ENCODE measurements at places on chromosomes 4 and X. TPM values are rescaled to one million over a fixed set of nuclear protein-coding genes. Genes with fewer than 3 reads are reported as not detected.
A peak's percentile ranks its signal among the peaks of the same experiment; 100 is the strongest.

- DNase-seq: no peak
These were observed 61.2 kb downstream of the FHDC1 start for GRCh38 chr4:152997288-152997687.

DNA sequence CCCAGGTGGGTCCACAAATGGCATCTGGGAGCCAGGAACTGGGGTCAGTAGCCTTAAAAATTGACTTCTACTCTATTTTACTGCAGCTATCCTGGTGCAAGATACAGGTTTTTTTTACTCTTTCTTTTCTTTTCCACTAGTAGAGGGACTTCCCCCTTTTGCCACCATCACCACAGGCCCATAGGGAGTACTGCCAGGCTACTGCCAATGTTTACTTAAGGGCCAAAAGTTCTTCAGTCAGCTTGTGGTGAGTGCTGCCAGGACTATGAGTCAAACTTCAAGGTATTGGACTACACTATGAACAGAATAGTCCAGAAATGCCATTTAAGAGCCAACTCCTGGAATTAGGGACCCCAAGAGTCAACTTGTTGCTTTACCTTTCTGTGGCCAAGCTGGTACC, 94.7 kb downstream of the EDA2R start:
- DNase-seq: no peak

DNA sequence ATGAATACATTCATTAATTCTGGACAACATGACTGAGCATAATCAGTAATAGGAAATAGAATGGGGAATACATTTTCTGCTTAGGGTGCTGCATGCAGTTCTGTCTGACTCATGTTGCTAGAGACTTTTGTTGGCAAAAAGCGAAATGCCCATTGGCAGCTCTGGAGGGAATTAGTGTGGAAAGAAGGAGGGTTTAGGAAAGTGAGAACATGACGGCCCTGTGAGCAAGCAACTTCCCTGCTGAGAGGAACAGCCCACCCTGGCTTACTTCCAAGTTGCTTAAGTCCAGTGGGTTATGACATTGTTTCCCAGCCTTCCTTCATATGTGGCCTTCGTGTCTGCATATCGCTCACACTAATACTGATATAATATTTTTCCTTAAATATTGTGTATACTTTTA, 13.8 kb downstream of the MAD2L1 start:
- no peak for DNase-seq

DNA sequence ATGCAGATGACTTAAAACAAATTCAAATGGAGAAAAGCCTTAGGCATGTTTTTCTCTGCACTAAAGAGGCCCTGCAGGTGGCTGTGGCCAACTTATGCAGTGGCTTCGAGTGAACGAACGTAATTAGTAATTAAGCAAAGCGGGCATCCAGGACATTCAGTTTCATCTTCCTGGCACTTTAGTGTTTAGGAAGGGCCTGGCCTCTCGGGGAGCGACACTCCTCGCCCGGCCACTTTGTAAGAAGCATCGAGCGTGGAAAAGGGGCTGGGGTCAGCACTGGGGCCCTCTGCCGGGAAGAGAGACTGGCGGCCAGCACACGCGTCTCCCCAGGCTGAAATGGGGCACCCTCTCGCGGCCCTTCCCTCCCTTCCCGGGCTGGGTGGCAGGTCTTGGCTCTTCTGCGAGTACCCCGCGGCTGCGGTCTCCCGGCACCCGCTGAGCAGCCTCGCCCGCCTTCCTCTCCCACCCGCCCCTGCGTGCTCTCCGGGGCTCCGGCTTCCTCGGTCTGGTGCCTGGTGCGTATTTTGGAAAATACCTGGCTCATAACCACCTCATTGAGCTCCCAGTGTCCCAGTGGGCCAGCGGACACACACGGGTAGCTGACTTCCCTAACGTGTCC, 677 bp upstream of the CYP4V2 start:
- peak; percentile 46 for DNase-seq

GRCh38 chr4:8291701-8292477, 22.3 kb downstream of the HTRA3 start:
- DNase-seq: no peak

- no peak for DNase-seq
These were observed 52.8 kb downstream of the SPRY1 start for GRCh38 chr4:123449362-123449761.

- DNase-seq: peak; percentile 6
These were observed 7.3 kb upstream of the JAKMIP1 start for GRCh38 chr4:6207602-6208001.

- DNase-seq: no peak
These were observed 61.6 kb upstream of the SPP1 start for GRCh38 chr4:87913896-87914295.

GRCh38 chr4:14615671-14616070, 386.6 kb upstream of the CPEB2 start:
- no peak for DNase-seq

- DNase-seq: no peak
These were observed 23.3 kb upstream of the LAMTOR3 start for GRCh38 chr4:99917575-99917974.

DNA sequence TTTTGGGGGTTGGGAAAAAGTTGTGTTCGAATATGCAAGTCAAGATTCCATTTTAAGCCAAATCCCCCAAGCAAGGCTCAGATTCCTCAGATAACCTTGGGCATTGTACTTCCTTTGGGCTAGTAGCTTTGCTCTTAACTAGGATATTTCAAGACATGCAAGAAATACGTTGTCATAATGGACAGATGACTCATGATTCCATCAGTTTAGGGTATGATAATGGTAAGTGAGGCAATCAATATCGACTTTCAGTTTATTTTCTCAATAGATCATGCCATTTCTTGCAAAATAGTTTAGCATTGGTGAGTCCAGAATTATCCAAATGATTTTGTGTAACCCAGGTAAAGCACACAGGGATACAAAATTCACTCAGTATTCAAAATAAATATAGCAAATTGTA, 25.4 kb downstream of the CFAP299 start:
- DNase-seq: no peak

GRCh38 chrX:47169273-47169672, 24.3 kb downstream of the RBM10 start:
- DNase-seq: no peak

DNA sequence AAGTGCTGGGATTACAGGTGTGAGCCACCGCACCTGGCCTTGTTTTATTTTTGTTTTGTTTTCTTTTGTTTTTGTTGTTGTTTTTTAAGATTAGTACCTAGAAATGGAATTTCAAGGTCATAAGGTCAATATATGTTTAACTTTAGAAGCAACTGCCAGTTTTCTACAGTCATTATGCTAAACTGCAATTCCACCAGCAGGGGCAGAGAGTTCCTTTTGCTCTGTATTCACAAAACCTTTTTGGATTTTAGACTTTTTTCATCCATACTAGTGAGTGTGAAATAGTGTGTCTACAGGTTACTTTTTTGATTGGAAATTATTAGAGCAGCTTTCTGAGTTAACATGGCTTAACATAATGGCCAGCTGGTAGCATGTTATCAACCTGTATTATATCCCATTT, 580.6 kb downstream of the TRIML1 start:
- no peak for DNase-seq

GRCh38 chrX:107676559-107677378, 48.5 kb downstream of the PRPS1 start:
- peak; percentile 80 for DNase-seq

GRCh38 chrX:123648028-123648810, 84.6 kb downstream of the THOC2 start:
- DNase-seq: peak; percentile 14

GRCh38 chr4:112648263-112649054, 11.5 kb downstream of the LARP7 start:
- DNase-seq: no peak

DNA sequence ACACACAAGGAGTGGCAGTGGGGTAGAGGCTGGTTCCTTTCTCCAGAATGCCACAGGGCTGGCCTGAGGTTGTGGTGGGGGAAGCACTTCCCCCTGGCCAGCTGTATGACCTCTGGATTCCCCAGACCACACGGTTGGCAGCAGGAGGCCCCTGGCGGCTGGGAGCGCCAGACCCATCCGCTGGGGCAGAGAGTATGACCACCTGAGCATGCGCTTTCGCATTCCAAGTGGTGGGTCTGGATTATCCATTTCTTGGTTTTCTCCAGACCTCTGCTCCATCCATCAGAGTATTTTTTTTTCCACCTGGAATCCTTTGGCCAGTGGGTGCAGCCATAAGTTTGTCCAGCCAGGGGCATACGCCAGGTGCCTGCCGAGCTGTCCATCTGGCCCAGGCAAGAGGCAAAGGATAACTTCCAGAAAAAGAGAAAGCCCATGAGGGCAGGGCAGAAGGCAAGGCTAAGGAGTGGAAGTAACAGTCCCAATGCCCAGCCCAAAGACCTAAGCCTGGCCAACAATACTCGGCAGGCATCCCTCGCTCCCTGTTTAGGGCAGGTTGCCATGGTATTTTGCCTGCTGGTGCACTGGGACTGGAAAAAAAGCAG, 39.3 kb downstream of the NHSL2 start:
- no peak for DNase-seq

- no peak for DNase-seq
These were observed 167.4 kb downstream of the COL4A6 start for GRCh38 chrX:108270739-108271396.

DNA sequence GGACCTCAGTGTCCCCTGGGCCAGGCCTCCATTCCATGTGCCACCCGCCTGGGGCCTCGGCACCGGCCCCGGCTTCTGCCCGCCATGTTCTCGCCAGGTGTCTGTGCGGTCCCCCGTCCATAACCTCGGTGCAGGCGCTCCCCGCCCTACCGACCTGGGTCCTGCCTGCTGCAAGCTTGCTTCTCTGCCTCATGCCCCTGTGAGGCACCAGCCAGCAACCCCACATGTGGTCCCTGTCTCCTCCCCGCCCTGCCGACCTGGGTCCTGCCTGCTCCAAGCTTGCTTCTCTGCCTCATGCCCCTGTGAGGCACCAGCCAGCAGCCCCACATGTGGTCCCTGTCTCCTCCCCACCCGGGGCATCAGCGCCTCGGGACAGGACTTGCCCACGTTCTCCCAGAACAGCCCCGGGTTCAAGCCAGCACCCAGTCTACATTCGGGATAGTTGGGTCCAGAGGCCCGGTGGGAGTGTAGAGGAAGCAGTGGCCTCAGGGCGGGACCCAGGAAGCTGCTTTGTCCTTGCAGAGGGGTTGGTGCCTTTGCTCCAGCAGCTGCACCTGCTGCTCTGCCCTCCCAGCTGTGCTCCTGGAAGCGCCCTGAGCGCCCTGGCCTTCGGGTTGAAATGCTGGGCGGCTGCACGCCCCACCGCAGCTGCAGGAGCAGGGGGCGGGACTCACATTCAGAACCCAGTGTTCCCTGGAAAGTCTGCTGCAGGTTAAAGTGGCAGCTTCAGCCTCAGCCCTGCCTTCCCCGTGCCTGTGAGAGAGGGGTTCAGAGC, 20.1 kb upstream of the UVSSA start:
- DNase-seq: no peak

- no peak for DNase-seq
These were observed 150.2 kb downstream of the RRAGB start for GRCh38 chrX:55867708-55868107.

DNA sequence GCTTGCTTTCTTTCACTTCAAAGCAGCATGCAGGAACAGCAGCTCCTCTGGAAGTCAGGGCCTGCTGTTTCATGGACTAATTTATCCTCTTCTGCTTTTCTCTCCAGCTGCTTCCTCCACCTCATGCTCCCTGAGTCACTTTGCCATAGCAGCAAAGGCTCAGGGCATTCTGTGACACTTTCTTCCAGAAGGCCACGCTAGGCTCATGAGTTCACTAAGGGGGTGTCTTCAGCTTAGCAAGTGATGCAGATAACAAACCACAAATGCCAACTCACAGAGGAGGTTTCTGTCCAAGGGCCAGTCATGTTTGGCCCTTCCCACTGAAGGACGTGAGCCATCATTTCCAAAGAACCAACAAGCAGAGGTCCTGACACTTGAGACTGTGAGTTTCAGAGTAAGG, 200.2 kb downstream of the ADGRA3 start:
- DNase-seq: no peak

GRCh38 chr4:6943012-6943884, 33.6 kb downstream of the TBC1D14 start:
- no peak for DNase-seq

GRCh38 chrX:136376713-136377112, 76.0 kb downstream of the ADGRG4 start:
- no peak for DNase-seq

GRCh38 chr4:159414305-159414704, 311.4 kb downstream of the RAPGEF2 start:
- DNase-seq: no peak

GRCh38 chr4:41200486-41201017, 13.8 kb downstream of the APBB2 start:
- no peak for DNase-seq

DNA sequence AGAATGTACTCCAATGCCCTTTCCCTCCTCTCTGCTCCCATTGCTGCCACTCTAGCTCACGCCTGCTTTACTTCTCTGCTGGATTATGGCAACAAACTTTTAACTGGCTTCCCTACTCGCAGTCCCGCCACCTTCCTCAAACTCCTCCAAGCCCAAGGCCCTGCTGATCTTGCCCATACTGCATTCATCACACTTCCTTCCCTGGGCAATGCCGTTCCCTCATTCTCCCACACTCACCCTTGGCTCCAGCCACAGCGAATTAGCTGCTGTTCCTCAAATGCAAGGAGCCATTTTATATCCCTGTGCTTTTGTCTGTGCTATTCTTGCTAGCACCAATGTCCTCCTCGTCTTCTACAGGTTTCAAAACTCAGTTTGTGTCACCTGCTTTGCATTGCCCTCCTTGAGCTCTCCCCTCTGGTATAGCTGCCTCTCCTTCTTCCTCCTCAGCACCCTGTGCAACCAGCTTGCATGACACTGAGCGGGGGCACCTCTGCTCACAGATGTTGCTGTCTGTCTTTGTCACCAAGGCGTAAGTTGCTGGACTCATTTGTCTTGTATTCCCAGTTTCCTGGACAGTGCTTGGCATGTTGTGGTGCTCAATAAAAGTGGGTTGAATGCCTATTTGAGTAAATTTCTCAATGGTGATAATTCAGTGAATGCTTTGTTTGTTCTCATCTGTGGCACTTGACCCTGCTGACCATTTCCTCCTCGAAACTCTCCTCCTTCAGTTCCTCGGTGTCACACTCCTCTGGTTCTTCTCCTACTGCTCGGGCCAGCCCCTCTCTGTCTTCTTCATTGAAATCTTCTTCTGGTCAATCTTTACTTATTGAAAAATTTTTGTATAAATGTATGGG, 22.4 kb upstream of the MGST2 start:
- DNase-seq: no peak

GRCh38 chr4:66974665-66975064, 570.6 kb downstream of the CENPC start:
- DNase-seq: no peak

- DNase-seq: no peak
These were observed 10.0 kb upstream of the HAND2 start for GRCh38 chr4:173539986-173540385.

Gene SUPT20HL2
- polyA plus RNA-seq: 2.0 TPM

Gene SPARCL1
- polyA plus RNA-seq: 124 TPM

Gene KLHL15
- 31.5 TPM for polyA plus RNA-seq

Gene MAGEE2
- polyA plus RNA-seq: not detected

Gene FAT4
- polyA plus RNA-seq: 2.8 TPM

Gene SOD3
- polyA plus RNA-seq: 136 TPM

Gene HCCS
- polyA plus RNA-seq: 27.6 TPM

Gene NKX1-1
- polyA plus RNA-seq: 0.70 TPM

Gene IL3RA
- 3.4 TPM for polyA plus RNA-seq

Gene AR
- 12.0 TPM for polyA plus RNA-seq

Gene PHKA1
- 3.6 TPM for polyA plus RNA-seq

Gene ERAS
- 0.76 TPM for polyA plus RNA-seq

Gene MED12
- polyA plus RNA-seq: 35.0 TPM

Gene CT47B1
- 5.9 TPM for polyA plus RNA-seq

Gene CENPVL1
- 1.1 TPM for polyA plus RNA-seq
